ENCODE measurements at places on chromosomes 11 and 22.

DNA sequence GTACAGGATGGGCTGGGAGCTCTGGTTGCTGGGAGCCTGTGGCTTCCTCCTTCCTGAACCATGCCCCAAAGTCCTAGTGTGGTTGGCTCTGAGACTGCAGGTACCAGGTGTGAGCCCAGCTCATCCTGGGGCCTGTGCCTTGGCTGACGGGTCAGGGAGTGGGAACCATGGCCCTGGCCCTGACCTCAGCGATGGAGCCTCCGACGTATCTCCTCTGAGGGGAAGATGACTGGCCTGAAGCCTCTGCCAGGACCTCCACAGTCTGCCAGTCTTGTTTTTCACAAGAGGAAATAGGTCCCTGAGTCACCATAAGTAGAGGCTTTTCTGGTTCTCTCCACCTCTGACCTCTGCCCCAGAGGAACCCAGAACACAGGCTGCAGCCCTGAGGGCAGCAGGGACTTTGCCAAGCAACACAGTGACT, 3.4 kb downstream of the RCE1 start:
- no peak for DNase-seq

GRCh38 chr11:73410627-73411026, 34.4 kb downstream of the RELT start:
- DNase-seq, result no peak

GRCh38 chr11:43130616-43131015, 181.2 kb upstream of the API5 start:
- no peak for DNase-seq

DNA sequence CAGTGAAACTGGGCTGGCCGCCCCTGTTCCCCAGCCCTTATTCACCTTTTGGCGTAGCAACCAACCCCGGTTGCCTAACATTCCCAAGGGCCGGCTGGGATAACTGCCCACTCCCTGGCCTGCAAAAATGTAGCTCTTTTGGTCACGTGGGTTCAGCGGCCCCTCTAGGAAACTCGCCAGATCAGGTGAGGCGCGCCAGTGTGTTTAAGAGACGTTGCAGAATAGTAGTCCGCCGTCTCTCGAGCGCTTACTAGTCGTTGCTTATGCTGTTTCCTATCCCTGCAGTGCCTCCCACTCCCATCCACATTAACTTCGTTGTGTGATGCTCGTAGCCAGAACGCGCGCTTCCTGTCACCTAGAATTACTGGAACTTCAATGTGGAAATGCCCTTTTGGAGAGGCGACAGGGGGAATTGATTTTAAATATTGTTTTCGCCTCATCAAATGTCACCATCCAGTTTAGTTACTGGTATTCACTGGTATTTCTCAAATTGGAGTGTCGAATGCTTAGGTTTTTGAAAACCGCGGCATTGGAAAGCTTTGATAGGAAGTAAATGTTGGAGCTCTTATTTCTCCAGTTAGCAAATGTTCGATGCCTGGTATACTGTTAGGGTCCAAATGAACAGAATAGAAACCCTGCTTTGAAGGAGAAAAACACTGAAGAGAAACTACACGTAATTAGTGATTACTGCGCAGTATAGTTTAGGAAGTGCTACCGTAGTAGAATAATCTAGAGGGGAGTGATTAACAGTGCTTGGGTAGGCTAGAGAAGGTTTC, 823 bp downstream of the CEP57 start:
- peak; percentile 39 for DNase-seq

DNA sequence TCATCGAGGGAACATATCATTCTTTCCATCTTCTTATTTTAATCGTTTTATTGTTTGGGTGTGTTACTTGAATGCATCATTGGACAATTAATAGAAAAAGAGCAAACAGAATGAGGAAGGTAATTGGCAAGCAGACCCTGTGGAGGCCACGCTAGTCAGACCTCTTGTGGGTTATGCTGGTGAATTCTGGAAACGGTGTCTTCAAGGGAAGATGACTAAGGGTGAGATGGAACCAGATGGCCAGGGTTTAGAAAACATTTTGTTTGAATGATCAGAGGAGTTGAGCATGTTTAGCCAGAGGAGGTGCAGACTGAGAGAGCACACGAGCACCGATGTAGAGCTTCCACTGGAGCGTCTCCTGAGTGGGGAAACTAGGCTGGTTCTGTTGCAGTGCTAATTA, 8.5 kb downstream of the ST14 start:
- no peak for DNase-seq

DNA sequence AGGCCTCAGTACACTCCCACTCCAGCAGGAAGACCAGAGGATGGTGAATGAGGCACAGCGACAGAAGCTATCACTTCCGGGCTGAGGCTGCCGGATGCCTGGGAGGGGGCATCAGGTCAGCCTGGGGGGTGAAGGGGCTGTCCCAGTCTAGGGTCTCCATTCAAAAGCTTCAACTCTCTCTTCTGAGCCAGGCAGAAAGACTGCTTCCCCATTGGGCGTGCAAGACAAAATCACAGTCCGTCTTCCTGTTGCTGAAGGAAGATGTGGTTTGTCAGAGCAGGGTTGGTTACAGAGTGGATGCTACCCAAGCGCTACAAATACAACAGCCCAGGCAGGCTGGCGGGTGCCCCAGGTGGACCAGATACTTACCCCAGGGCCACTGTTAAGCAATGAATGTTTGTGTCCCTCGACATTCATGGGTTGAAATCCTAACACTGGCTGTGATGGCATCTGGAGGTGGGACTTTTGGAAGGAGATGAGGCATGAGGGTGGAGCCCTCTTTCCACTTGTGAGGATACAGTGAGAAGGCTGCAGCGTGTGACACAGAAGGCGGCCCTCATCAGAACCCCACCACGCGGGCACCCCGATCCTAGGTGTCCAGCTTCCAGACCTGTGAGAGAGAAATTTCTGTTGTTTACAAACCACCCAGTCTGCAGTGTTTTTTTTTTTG, 12.0 kb downstream of the UPK3A start:
- DNase-seq, result peak; percentile 40

DNA sequence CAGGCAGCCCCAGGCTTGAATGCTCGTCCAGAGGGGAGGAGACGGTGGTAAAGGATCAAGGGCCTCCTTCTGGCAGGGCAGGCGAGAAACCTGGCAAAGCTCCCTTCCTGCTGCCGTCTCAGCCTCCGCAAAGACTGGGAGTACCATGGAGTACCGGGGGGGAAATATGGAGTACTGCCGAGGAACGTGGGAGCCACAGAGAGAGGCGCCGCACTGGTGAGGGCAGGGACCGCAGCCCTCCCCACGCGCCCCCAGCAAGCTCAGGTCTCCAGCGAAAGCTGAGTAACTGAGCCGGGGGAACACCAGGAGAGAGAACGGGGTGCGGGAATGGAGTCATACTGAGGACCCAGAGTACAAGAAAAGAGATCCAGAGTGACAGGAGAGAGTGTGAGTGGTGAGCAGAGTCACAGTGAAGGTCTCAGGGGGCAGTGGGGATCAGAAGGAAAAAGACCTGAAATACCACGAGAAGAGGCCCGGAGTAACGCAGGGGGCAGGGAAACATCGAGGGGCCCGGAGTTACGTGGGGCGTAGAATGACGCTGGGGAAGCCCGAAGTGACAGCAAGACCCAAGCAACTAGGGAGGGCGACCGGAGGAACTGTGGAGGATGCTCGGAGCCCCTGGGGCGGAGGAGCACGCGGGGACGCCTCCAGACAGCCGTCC, 740 bp downstream of the EML3 start:
- peak; percentile 23 for DNase-seq

- DNase-seq, result no peak
Observed at GRCh38 chr11:119318240-119319135, 1.6 kb upstream of the MCAM start.

GRCh38 chr11:64917663-64917995, 620 bp upstream of the ATG2A start:
- DNase-seq, result no peak

GRCh38 chr11:64056213-64056785, 20.6 kb downstream of the FLRT1 start:
- no peak for DNase-seq

DNA sequence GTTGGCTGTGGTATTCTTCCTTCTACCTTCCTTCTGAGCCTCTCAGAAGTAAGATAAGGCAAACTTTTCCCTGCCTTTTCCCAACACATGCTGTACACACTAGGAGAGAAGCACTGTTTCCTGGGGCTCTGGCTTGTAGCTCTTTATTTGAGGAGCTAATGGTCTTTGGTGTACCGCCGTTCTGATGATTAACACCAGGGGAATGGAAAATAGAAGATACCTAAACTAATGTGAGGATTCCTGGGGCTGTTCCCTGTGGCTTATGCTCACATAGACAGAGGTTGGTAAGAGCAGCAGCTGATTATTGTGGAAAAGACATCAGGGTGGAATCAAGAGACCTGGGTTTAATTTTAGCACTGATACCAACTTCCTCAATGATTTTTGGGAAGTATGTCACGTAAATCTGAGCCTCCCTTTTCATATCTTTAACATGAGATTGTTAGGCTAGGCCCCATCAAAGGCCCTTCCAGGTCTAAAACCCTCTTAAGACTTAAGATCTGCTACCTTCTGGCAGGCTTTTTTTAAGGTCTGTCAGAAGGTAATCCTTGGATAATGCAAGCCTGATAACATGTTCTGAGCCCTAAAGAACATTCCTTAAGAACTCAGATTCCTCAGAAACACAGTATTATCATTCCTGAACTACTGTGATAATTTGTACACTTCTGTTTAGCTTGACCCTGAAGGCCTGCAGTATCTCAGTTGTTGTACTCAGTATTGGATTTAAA, 24.8 kb upstream of the RCE1 start:
- no peak for DNase-seq

GRCh38 chr22:46845296-46846149, 83.1 kb downstream of the TBC1D22A start:
- no peak for DNase-seq

GRCh38 chr11:76910620-76911414, 50.1 kb downstream of the ACER3 start:
- no peak for DNase-seq

DNA sequence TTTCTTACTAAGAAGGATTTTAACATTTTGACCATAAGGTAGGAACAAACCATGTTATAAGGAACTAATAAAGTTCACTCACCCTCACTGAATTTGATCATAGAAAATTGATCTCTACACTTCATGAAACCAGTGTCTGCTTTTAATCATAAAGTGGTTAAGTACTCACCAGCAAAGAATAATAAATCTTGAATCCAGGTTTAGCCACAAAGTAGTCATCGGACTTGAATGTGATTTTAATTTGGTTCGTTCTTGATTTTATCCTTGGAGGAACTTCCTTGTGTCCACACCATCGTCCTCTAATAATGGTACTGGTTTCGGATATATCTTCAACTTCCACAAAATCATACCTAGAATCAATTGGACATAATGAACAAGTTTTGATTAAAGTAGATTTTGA, 40.5 kb upstream of the DDI1 start:
- no peak for DNase-seq

GRCh38 chr11:126190792-126191191, 20.7 kb downstream of the RPUSD4 start:
- no peak for DNase-seq

GRCh38 chr11:89521294-89521693, 30.1 kb upstream of the NOX4 start:
- no peak for DNase-seq

DNA sequence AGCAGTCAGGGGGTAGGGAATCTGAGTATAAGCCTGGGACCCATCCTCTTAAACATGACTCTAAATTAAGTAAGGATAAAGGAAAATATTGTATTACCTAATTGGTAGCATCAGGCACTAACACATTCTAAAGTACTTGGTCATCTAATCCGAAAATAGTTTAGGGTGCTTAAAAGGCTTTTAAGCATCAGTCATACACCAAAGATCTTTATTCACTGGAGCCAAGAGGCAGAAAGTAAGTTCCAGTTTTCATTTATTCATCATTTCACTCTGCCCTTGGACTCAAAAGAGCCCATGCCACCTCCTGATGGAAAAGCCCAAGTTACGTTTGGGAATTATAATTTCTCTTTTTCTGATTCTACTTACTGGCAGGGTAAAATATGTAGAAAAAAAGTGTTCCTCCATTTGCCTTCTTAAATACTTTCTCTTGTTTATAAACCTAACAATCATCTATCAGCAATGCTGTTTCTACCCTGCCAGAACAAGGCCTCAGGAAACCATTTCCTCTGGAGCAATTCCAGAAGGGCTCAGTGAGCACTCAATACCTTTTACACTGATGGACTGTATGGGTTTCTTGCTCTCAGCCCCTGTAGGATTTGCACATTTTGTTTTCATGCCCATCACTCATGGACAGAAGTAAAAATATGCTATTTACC, 120.1 kb upstream of the SLC5A12 start:
- no peak for DNase-seq

DNA sequence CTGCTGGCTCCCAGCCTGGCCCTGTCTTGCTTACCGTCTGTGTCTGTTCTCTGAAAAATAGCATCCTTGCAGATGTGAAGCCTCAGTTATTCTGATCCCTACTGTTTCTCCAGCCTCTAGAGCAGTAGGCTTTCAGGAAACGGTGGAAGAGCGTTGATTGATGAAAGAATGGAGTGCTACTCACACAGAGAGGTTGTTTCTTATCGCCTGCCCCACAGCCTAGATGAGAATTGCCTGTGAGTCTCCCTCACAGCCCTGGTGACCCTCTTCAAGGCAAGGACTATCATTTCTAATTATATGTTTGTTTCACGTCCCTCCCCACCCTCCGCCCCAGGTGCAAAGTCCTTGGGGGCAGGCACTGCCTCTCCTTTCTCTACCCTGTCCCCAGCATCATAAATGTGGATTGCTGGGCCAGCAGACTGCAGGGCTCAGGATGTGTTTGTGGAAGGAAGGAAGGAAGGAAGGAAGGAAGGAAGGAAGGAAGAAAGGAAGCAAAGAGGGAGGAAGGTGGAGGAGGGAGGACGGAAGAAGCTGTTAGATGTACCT, 575.3 kb upstream of the B3GAT1 start:
- DNase-seq, result no peak

GRCh38 chr11:8768625-8769333, 86.2 kb downstream of the RPL27A start:
- DNase-seq, result no peak

DNA sequence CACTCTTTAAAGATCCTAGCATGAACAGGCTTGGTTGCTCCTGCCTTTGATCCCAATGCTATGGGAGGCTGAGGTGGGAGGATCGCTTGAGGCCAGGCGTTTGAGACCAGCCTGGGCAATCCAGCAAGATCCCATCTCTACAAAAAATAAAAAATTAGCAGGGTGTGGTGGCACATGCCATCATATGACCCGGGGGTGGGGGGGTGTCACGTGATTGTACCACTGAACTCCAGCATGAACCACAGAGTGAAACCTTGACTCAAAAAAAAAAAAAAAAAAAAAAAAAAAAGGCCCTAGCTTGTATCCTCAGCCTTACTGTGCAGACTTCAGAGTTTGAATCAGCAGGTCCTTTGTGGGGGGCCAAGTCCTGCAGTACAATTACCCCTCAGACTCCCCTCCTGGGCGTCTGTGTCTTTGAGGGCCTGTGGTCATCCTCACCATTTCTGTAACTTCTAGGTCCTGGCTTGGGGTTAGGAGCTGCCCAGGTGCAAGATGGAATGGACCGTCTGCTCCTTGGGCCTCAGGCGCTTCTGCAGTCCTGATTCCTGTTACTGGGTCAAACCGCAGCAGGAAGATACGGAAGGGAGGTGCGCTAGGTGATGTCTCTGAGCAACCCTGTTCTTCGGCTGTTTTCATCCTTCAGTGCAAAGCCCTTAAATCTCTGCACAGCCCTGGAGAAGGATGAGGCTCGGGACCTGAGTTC, 208.1 kb downstream of the CTTN start:
- DNase-seq, result no peak

- DNase-seq, result no peak
Observed at GRCh38 chr22:25545672-25546071, 18.8 kb upstream of the GRK3 start.

All from activated CD4-positive, alpha-beta T cell treated with anti-CD3 and anti-CD28 coated beads, Interleukin-2, amount 50 U/mL, for 1 hour (primary cell).